Colonic mucosa (tissue), 4 donors: ENCODE measurements at places on chromosomes 4 and X. TPM values are rescaled to one million over a fixed set of nuclear protein-coding genes. Genes with fewer than 3 reads are reported as not detected.

The FRAS1 gene
- 4.0 TPM for total RNA-seq

GRCh38 chrX:68867458-68868112 lies 38.8 kb downstream of the EFNB1 start:
- DNase-seq: no peak

GRCh38 chr4:150390531-150390910 lies 191.4 kb upstream of the MAB21L2 start:
- DNase-seq: no peak

DNA sequence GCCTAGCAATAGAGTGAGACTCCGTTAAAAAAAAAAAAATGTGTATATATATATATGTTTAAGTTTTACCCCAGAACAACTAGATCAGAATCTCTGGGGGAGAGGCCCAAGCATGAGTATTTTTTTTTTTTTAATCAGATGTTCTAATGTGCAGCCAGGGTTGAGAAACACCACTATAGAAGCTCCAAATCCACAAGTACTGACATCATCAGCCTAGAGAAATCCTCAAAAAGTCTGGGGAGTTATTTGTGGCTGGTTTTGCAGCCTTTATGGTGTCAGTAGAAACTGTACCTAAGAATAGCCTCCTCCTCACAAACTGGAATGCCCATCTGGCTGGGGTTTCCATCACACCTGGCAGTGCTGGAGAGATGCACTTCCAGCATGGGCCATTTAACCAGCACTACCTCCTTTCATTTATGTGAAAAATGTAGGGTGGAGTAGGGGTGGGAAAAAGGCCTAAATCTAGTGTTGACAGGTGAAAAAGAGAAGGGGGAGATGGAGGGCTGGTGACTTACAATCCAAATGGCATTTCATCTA lies 93.5 kb downstream of the CBLL2 start:
- no peak for DNase-seq

The CCDC149 gene
- total RNA-seq: 13.5 TPM
